ENCODE measurements at places on chromosomes 6 and 20.

- peak; percentile 20 for DNase-seq
Measured at GRCh38 chr6:136326038-136326553, 36.5 kb upstream of the BCLAF1 start.

- DNase-seq: no peak
Measured at GRCh38 chr20:50009521-50010454, 27.0 kb downstream of the SNAI1 start.

DNA sequence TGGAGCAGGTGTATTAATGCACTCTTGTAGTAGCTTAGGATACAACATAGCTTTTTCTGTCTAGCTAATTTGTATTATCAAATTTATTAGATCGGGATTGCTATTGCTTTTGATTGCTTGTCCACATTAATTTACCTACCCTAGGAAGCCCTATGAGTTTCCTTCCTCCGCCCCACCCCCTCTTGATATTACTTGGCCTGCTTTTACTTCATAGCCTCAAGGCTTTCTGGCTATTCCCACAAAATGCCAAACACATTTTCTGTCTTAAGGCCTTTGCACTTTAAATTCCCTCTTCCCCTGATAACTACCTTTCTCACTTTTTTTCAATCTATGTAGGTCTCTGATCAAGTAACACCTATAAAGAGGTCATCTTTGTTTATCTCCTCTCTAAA, 99.1 kb upstream of the PRSS16 start:
- no peak for DNase-seq

GRCh38 chr6:80210618-80211017, 104.1 kb downstream of the BCKDHB start:
- DNase-seq: no peak

- no peak for DNase-seq
Measured at GRCh38 chr6:134240665-134241431, 77.1 kb downstream of the SGK1 start.

DNA sequence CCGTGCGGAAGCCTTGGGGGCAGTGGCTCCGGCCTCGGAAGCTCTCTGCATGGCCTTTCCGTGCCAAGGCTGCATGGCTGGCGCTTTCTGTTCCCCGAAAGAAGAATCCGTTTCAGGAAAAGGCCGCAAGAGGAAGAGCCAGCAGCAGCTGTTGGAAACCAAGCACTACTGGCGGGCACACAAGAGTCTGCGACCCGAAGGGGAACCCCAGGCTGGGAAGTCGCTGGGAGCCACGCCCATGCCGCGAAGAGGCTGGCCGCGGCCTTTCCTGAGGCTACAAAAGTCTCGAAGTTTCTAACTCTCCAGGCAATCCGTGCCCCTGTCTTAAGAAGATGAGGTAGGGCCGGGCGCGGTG, at the start of gene CGAS:
Gene CGAS (minus strand): TSS at position 191 of the 355 bp plus-strand sequence. CDS start 116 bp downstream, at position 75.
- DNase-seq: no peak

GRCh38 chr6:31614684-31615578, at the start of gene AIF1:
Gene AIF1 (plus strand): TSS chr6:31615234. CDS start chr6:31615330, 96 bp downstream.
- no peak for DNase-seq

Data from NCI-H1105 treated with DMSO at 0.1 percent for 48 hours (cell line).